ENCODE measurements at places on chromosomes 6 and 20.

GRCh38 chr20:20205141-20205861 lies 153.0 kb downstream of the CFAP61 start:
- no peak for DNase-seq

DNA sequence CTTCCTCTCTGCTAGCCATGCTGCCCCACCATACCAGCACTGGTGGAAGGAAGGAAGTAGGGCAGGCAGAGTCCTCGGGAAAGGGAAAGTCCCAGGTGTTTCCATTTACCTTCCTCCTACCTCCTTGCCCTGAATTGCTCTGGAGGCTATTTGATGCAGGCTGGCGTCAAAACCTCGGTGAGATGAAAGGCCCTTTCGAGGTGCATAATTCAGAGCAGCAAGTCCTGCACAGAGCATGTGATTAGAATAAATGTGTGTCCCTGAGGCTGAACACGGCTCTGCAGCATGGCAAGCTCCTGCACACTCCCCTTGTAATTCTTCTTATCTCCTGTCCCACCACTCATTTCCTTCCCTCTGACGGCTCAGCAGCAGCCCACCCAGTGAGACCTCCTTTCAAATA lies 98.7 kb upstream of the LRFN2 start:
- no peak for DNase-seq

DNA sequence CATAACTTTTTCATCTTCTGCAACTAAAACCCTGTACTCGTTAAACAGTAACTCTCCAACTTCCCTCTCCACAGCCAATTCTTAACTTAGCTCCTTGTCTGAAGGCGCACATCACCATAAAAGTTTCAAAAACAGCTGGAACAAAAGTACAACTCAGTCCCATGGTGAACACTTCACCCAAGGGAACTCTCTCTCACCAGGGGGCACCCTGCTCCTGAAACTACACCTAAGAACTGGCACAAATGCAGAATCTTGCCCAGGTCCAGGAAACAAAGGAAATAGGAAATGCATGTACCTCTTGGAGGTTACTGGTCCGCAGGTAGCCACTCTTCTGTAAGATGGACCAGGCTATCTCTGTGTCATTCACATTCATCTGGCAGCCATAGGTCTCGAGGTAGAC lies 6.6 kb downstream of the CDK5RAP1 start:
- DNase-seq, result no peak

GRCh38 chr6:139590206-139590605 lies 215.8 kb upstream of the CITED2 start:
- no peak for DNase-seq

- DNase-seq, result no peak
Observed at GRCh38 chr20:14235355-14235754, 102.1 kb downstream of the FLRT3 start.

Data from ovary (tissue), 10 donors.